ENCODE measurements at places on chromosomes 11 and 22.

DNA sequence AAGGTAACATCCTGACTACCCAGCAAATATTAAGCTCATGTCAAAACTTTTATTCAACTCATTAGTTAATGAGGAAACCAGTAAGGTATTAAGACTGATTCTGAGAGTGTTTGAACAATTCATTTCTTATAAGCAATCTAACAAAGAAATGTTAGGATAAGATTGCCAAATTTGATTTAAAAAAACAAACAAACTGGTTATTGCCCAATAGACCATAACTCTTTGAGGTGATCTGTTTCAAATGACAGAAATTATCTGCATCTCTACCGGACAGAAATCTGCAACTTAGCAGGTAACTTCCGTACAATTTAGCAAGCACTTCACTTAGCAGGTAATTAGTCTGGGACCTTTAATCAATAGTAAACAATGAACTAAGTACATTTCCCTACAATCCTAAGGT lies 82.9 kb upstream of the BARX2 start:
- no peak for DNase-seq

DNA sequence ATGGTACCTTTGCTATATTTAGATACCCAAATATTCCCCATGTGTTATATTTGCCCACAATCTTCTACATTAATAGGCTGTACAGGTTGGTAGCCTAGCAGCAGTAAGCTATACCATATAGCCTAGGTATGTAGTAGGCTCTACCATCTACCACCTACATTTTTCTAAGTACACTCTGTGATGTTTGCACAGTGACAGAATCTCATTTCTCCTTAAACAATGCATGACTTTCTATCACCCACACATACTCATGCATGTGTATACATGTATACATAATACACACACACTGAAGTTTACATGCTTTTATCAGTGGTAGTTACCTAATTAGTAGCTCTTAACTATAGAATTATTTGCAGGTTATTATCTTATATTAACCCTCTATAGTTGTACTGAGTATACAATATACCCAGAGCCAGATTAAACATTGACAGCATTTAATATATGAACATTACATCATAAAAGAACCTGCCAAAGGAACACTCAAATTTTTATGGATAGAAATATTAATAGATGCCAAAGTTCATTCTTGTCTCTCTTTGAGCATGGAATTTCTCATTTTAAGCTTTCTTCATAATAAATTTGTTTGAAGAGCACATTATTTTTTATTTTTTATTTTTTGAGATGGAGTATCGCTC lies 51.4 kb downstream of the ELP4 start:
- no peak for DNase-seq

- DNase-seq, result no peak
Measured at GRCh38 chr11:114596175-114596919, 761 bp upstream of the NXPE4 start.

DNA sequence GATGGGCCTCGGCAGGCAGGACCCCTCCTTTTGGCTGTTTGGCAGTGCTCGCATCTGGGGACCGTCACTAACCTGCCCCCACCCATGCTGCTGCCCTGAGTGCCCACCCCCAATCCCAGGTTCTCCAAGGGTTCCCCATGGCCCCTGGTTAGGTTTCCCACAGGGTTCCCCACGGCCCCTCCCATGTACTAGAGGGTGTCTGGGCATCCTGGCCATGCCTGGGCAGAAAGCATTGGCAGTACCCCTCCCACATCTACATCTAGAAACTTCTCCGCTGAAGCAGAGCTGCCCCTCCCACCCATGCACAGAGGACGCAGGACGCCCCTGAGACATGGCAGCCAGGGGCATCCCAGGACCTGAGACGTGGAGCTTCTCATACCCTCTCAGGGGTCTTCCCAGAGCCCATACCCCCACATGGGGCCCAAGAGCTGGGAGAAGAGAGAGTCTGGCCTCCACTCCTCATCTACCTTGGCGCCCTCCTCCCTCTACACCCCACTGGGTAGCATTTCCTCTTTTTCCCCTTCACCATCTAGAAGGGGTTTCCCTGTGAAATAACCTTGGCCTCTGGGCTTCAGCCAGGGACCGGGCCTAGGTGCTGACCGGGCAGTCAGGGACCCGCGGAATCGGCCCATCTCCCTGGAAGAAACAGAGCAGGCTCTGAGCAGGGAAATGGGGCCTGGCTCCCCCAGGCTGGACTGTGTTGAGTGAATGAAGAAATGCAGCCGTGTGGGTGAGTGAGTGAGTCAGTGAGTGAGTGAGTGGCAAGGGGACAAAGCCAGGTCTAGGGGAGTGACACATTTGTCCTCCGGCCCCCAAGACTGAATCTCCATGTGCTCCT lies 987.3 kb downstream of the BRD1 start:
- no peak for DNase-seq

DNA sequence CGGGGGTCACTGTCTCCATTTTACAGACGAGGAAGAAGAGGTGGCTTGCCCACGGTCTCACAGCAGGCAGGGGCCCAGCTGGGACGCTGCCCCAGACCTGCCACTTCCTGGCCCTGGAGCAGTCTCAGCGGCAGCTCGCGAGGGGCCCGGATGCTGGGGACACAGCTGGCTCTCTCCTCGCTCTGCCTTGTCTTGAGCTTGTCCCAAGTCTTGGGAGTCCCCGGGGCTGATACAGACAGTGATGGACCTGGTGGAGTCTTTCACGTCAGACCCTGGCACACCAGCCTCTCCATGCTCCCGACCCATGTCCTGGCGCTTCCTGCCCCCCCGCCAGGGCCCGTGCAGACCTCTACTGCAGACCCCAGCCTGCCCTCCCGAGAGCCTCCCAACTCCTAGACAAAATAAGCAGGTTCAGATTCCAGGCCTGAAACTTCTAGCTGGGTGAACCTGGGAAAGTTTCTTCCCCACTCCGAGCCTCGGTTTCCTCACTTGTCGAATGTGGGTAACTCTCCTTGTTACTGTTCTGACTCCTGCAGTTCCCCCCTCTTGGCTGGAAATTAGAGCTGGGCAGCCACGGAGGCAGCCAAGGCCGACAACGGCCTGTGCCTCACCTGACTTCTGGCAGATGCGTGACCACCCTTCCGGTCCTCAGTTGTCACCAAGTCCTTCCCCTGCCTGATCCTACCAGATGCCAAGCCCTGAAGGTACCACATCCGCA lies 145.4 kb downstream of the CACNA1I start:
- no peak for DNase-seq

DNA sequence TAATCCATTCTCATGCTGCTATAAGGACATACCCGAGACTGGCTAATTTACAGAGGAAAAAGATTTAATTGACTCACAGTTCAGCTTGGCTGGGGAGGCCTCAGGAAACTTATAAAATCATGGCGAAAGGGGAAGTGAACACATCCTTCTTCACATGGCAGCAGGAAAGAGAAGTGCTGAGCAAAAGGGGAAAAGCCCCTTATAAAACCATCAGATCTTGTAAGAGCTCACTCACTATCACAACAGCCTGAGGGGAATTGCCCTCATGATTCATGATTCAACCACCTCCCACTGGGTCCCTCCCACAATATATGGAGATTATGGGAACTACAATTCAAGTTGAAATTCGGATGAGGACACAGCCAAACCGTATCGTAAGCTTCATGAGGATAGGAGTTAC lies 3.8 kb upstream of the CYB5R2 start:
- no peak for DNase-seq

DNA sequence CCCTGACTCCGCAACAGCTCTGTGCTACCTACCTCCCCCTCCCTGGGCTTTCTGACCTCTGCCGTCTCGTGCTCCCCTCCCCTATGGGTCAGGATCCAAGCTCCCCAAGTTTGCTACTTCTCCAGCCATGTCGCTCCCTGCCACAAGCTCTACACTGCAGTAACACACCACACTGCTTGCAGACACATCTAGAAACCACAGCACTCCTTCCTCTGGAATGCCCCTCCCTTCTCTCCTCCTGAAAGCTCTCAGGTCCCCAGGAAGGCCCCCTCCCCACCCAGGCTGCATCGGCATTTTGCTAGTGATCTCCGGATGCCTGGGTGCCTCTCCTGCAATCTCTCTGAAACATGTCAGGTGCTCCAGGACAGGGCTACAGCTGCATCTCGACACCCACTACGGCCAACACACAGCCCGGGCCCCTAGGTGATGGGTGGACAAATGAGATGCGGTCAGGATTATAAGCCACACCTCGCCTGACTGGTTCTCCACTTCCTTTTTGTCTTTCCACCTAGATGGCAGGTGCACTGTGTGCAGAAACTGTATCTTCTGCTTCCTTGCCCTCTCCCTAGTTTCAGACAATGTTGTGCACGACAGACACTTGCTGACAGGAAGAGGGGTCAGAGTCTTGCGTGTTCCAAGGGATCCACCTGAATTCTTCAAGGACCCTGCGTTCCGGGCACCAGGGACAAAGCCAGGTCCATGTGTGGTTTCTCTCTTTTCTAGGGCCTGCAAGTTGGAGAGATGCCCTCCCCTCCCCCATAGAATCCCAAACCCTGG lies 22.9 kb downstream of the RPUSD4 start:
- no peak for DNase-seq

- no peak for DNase-seq
Measured at GRCh38 chr11:41309716-41310115, 149.7 kb downstream of the LRRC4C start.

GRCh38 chr22:32494971-32495370 lies 20.4 kb downstream of the FBXO7 start:
- DNase-seq, result no peak

GRCh38 chr11:61333550-61334433 lies 764 bp downstream of the TKFC start:
- DNase-seq, result no peak

DNA sequence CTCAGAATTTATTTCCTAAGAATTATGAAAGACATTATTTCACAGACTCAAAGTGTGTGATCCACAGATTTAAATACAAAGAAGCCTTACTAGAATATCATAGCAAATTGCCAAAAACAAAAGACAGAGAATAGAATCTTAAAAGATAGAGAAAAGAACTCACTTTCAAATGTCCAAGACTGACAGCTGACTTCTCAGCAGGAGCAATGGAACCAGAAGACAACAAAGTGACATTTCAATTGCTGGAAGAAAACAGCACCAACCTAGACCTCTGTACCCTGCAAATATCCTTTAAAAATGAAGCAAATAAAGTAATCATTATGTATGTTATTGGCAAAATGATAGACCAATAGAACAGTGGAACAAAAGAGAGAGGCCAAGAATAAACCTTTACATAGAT lies 109.2 kb downstream of the TTC17 start:
- no peak for DNase-seq

DNA sequence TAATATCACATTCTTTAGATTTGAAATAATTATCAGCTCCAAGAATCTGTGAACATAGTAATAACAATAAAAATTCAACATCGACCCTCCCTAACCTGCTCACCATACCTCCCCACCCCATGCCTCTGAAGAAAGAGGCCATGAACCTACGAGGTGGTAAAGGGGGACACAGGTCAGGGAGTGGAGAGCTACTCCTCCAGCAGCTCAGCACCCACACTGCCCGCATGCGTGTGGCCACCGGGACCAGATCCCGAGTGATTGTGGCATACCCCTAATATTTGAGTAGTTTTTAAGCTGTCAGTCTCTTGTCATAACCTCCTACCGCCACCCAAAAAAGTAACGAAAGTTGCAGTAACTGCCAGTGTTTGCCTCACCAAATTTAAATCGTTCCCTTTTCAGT lies 16.8 kb upstream of the ADSL start:
- DNase-seq, result no peak

GRCh38 chr11:132234878-132235277 lies 864.5 kb downstream of the NTM start:
- no peak for DNase-seq

DNA sequence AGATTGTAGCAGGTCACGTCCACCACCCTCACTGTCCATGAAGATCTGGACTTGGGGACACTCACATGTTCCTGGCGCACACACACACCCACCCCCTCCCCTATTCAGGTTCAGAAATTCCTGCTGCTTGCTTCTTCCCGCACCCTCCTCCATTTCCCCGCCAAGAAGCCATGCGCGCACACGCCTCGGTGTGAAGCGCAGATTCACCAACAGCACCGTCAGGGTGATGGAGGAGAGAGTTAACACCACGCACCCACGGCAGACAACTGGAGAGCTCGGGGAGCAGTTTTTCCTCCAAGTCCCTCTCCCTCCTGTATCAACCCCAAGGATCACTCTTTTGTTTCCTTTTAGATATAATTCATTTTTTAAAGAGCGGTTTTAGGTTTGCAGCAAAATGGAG lies 113.4 kb downstream of the BCR start:
- DNase-seq, result no peak

DNA sequence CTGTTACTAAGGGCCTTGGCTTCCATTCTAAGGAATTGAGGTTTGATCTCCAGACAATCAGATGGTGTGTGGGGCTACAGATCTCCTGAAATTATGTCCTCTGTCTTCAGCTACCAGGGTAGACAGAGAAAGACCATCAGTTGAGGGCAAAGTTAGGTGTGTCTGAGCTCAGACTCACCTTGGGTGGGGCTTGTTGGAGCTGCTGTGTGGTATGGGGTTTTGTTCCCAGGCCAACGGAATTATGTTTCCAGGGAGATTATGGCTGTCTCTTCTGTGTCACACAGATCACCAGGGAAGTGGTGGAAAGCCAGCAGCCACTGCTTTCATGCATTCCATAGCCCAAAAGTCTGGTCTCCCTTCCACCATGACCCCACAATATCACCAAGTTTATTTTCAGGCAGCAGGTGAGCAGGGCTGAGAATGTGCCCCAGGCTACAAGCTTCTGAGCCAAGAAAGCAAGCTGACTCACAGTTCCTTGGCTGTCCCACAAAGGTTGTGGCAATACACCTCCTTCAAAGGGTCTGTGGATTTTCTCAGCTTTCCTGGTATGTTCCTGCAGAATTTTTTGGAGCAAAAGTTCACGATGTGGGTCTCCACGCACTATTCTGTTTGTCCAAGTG lies 714.9 kb downstream of the LUZP2 start:
- no peak for DNase-seq

GRCh38 chr11:46560300-46560991 lies 33.4 kb downstream of the AMBRA1 start:
- DNase-seq, result no peak

- DNase-seq, result no peak
Measured at GRCh38 chr22:18096823-18097222, 13.8 kb upstream of the TUBA8 start.

- DNase-seq, result no peak
Measured at GRCh38 chr22:22469527-22469926, 39.0 kb downstream of the ZNF280B start.

GRCh38 chr22:40477683-40478337 lies 107.4 kb downstream of the SGSM3 start:
- no peak for DNase-seq

DNA sequence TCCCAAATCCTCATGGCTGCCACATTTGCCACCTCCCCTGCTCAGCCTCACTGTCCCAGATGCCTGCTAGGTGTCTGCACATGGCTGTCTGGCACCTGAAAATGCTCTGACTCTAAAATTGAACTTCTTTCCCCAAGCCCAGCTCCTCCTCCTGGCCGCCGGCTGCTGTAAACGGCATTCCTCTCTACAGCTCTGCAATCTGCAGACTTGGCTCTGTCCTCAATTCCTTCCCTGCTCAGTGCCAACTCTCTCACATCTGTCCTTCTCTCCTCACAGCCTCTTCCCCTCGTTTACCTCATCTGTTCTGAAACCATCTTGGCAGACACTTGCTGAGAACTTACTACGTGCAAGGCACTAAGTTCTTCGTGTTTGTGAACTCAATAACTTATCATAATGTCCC lies 169.4 kb upstream of the SYT13 start:
- DNase-seq, result no peak
